NCI-H2081 (cell line): ENCODE measurements at places on chromosomes 1 and 21.

GRCh38 chr1:11187931-11188330 lies 1.2 kb upstream of the ANGPTL7 start:
- no peak for DNase-seq

- DNase-seq: no peak
These were observed 208.2 kb downstream of the DYRK1A start for GRCh38 chr21:37574751-37575150.

DNA sequence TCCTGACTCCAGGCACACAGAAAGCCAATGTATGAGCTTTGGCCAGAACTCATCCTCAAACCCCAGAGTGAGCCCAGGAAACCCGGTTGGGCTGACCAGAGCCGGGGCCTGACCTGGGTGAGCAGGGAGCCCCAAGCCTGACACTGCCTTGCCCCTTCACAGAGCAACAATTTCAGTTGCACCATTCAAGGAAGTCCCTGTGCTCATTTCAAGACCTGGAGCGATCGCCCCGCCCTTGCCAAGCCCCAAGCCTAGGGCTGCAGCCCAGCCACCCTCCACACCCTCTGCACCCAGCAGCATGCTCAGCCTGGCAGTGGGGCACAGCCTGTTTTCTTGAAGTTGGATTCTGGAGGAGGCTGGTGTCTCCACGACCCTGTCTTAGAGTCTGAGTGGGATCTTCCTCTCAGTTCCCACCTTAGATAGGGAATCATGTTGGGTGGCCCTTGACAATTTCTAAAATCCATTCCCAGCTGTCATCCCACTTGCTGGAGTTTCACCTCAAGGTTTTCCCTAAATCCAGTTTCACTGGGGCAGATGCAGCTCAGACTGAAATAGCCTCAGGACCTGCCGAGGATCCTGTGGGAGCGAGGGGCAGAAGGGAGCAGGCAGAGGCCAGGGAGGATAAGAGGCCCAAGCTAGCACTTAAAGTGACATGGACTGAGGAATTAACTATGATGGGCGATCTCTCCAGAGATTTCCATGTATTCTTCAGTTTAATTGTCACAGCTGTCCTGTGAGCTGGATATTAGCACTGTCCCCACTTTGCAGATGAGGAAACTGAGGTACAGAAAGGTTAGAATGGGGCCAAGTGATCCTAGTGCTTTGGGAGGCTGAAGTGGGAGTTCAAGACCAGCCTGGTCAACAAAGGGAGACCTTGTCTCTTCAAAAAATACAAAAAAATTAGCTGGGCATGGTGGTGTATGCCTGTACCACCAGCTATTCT lies 2.5 kb downstream of the NBL1 start:
- no peak for DNase-seq

DNA sequence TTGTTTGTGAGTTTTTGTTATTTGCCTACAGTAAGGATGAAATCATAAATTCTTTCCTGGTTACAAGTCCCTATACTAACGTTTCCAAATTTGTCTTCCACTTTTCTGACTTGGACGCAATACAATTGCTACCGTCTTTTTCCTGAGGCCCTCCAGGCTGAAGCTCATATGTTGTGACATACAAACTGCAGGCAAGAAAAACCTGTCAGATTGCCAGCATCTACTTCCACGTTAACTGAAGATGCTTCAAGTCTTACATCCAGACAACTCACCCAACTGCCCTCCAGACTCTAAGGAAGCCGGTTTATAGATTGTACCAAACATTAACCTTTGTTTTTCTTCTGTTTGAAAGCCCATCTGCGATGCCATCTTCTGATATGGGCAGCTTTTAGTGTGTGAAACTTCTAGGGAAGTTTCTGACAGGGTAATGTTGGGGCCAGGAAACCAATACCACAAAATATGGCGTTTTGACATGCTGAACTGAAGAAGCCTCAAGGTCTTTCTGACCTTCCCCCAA lies 21.4 kb upstream of the RNF11 start:
- DNase-seq: no peak

DNA sequence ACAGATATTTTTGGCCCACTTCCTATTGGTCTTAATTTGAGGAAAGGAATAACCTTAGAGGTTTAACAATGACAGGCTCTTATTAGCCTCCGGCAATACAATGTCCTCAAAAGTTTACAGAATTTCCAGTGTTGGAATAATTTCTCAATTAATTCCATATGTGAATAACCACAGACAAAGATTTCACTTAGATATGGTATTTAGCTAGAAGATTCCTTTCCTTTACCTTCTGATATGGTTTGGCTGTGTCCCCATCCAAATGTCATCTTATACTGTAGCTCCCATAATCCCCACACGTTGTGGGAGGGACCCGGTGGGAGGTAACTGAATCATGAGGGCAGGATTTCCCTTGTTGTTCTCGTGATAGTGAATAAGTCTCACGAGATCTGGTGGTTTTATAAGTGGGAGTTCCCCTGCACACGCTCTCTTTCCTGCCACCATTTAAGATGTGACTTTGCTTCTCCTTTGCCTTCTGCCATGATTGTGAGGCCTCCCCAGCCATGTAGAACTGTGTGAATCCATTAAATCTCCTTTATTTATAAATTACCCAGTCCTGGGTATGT lies 54.9 kb upstream of the RGS7 start:
- no peak for DNase-seq

DNA sequence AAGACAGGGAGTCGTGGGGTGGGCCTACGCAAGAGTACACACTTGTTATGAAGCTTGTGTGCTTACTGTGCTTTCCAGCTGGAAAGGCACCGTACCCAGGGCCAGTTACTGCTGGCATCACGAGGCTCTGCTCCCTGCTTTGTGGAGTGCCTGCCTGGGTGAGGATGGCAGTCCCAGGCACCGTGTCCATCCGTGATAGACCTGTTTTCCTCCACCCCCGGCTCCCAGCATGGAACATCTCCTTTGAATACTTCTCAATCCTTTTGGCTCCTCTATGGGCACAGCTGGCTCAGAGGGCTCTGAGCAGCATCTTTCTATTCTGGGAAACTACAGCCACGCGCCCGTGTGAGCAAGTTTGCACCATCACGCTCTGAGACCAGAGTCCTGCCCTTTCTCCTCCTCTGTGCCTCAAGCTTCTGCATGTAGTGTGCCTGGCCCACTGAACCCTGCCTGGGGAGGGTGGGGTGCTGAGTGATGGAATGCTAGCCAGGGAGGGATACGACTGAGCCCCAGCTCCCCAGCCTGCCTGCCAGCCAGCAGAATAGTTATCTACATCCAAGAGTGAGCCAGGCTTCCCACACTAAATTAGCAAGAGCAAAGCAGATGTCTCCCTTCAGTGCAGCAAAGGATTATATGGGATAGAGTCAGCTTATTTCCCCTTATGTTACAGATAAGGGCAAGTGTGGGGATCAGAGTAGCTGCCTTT lies 7.1 kb upstream of the TNR start:
- DNase-seq: no peak

DNA sequence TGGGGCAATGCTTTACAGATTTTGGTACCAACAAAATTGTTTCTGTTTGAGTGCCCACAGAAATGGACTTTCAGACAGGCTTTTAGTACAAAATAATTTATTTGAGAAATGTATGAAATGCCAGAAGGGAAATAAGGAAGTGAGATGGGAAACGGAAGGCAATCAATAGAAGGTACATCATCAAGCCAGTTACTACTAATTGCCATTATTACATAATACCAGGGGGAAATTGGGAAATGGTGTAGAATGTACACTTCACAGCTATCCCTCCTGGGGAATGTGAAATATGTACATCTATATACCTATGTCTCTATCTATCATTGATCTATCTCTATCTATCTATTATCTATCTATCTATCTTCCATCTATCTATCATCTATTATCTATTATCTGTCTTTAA lies 264.6 kb upstream of the B3GALT2 start:
- no peak for DNase-seq

DNA sequence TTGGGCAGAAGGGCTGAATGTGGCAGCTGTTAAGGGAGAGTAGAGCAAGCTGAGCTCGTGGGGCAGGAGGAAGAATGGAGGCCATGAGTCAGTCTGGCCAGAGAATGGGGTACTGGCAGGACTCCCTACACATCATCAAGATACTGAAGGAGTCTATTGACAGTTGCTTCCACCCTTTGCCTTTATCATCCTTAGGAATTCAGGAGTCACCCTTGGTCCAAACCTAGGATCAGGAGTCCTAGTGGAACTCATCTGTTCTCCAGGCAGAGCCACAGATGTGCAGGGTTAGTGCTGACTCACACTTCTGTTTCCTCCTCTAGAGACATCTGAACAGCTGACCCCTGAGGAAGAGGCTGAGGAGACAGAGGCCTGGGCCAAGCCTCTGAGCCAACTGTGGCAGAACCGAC lies 18.7 kb upstream of the ST3GAL3 start:
- no peak for DNase-seq
